ENCODE measurements at places on chromosomes 5 and 9.

GRCh38 chr5:175809531-175810121 is 61.8 kb upstream of the CPLX2 start:
- no peak for DNase-seq

DNA sequence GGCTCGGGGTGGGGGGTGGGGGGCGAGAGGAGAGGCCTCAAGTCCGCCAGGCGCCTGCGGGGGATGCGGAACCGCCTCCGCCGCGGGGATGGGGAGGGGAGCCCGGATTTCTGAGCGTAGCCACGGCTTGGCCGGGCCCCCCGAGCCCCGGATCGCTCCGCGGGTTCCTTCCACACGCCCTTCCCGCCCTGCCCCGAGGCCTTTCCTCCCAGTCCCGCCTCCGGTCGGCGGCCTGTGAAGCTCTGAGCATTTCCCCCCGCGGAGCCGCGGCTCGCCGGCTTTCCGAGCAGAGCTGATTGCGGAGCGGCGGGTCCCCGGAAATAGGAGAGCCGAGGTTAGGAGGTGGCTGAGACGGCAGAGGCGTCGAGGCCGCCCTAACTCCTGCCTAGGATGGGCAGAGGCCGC is 6.1 kb downstream of the IRX4 start:
- DNase-seq, result no peak

DNA sequence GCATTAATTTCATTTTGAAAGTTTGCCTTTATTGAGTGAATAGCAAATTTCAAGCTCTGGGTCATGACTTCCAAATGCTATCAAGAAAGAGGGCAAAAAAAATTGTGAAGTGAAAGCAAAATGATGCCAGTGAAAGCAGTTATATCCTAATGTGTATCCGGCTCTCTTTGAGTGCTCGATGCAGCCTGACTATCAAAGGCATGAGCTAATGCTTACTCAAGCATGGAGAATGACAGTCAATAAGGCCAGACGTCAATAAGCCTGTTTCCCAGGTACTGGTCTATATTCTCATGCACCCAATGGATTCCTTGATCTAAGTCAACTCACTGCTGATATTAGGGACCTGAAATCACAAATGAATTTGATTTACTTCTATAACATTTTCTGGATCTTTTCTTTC is 435.5 kb downstream of the CAAP1 start:
- no peak for DNase-seq

GRCh38 chr5:133365738-133366137 is 246.6 kb downstream of the FSTL4 start:
- no peak for DNase-seq

GRCh38 chr5:133460172-133460758 is 152.1 kb downstream of the FSTL4 start:
- DNase-seq, result peak; percentile 19

GRCh38 chr5:176629853-176630680 is at the start of the genes EIF4E1B and SNCB:
Gene EIF4E1B, plus strand, starts transcription at chr5:176630675. Its CDS starts 12,113 bp downstream, at chr5:176642788.
Gene SNCB, minus strand, starts transcription at chr5:176630534. Its CDS starts 880 bp downstream, at chr5:176629654.
- DNase-seq, result no peak

DNA sequence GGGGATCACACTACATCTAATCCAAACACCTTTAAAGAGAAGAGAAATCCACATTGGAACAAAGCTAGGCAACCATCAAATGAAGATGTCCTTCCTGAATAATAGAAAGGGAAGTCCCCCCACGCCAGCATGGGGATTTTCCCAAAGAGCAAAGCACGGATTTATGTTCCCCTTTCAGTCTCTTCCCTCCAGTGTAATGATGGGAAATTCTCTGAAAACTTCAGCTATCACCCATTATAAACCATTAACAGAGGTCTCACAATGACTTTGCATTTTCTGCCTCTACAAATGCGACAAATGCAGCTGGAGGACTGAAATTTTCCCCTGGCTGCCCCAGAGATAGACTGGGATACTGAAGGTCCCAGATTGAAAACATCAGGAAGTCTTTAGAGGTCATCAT is 368.7 kb downstream of the EFNA5 start:
- DNase-seq, result no peak

DNA sequence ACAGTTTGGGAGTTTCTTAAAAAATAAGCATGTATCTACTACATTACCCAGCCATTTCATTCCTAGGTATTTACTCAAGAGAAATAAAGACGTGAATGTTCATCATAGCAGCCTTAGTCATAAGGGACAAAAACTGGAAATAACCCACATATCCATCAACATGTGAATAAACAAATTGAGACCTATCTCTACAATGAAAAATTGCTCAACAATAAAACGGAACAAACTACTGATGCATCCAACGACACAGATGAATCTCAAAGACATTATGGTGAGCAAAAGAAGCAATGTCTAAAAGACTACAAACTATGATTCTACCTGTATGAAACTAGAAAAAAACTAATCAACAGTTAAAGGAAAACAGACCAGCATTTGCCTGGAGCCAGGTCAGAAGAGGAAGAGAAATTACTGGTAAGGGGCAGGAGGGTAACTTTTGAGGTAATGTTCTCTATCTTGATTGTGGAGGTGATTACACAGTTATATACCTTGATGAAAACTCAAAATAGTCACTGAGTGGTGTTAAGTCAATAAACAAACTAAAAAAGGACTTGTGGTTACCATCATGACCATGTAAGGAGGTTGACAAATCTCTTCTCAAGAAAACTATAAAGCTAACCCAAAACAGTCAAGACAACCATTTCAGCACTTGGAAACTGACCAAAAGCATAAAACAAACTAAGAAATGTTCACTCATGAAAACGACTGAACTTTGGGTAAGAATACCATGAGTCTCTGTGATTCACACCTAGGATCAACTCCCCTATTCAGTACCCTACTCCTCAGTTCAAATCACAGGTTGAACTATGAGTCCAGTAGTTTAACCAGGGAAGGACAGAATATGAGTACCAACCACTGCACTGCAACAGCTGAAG is 10.4 kb downstream of the UIMC1 start:
- no peak for DNase-seq

DNA sequence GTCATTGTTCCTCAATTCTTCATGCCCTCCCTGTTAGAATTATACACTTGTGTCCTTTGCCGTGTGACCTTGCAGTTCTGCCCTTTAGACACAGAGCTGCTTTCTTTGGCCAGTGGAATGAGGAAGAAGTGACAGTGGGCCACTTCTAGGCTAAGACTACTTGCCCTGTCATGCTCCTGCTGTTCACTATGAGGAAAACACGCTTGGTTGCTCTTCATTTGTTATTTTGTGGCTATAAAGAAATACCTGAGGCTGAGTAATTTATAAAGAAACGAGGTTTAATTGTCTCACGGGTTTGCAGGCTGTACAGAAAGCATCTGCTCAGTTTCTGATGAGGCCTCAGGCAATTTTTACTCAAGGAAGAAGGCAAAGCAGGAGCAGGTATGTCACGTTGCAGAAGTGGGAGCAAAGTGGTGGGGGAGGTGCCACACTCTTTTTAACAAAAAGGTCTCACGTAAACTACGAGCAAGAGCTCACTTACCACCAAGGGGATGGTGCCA is 279.1 kb upstream of the DMAC1 start:
- no peak for DNase-seq

DNA sequence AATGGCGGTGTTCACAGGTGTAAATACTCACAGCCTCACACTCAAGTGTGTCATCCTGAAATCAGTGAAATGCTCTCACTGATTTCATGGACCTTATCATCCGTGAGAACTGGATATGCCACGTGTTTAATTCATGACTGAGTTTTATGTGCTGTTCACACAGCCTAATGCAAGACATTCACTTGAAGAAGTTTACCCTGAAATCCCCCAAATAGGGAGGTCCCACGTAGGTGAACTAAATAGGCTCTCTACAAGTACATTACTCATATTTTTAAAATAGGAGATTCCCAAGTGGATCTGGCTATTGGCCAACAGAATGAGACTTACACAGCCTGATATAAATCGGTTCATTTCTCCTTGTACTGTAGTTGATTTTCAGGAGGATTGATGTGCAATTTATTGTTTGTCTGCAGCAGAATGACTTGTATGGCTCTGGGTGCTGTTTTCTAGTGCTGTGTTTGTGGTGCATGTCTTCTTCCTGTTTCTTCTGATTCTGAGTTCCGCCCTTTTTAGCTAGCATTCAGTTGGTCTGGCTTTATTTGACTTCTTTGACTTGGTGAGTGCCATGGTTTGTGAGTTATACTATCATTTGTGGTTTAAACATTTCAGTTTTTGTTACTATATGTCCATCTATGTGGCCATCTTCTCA is 25.1 kb downstream of the TRIO start:
- peak; percentile 73 for DNase-seq

GRCh38 chr5:16580382-16580781 is 36.4 kb downstream of the RETREG1 start:
- no peak for DNase-seq

DNA sequence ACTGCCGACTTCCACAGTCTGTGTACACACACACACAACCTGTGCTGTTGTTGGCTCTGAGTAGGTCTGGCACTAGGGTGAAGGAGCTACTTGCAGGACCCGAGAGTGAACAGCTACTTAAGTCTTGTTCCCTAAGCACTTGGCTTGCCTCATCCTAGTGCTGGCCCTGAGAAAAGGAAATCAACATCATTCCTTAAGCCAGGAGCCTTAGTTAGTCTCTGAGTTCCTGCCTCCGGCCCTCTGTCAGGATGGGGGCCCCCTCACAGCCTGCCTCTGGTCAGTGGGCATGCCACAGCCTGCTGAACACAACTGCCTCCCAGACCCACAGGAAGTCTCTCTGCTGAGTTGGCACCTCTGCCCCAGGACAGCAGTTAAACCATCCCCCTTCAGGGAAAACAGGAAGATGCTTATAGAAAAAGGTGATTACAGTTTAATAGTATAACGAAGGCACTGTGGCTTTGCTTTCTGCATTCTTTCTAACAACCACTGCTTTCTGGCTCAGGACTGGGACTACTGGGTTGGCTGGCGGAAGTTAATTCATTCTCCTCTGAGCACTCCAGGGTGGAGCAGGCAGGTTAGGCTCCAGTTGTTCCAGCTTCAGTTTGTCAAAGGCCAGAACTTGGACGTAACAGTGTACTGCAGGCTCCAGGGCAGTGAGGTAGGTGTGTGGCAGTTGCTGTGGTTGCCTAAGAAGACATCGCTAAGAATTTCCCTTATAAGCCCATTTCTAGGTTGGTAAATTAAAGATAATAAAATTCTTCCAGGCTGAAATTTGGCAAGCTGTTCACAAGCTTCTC is 2.8 kb downstream of the MAMDC2 start:
- DNase-seq, result no peak
